HS-27A (cell line): ENCODE measurements at places on chromosomes 16 and 17.

GRCh38 chr17:58370716-58371115 is 18.7 kb upstream of the SUPT4H1 start:
- DNase-seq = no peak

- no peak for DNase-seq
Measured at GRCh38 chr17:69551212-69552010, 136.9 kb downstream of the MAP2K6 start.

- DNase-seq = no peak
Measured at GRCh38 chr16:17574256-17574655, 103.5 kb upstream of the XYLT1 start.

DNA sequence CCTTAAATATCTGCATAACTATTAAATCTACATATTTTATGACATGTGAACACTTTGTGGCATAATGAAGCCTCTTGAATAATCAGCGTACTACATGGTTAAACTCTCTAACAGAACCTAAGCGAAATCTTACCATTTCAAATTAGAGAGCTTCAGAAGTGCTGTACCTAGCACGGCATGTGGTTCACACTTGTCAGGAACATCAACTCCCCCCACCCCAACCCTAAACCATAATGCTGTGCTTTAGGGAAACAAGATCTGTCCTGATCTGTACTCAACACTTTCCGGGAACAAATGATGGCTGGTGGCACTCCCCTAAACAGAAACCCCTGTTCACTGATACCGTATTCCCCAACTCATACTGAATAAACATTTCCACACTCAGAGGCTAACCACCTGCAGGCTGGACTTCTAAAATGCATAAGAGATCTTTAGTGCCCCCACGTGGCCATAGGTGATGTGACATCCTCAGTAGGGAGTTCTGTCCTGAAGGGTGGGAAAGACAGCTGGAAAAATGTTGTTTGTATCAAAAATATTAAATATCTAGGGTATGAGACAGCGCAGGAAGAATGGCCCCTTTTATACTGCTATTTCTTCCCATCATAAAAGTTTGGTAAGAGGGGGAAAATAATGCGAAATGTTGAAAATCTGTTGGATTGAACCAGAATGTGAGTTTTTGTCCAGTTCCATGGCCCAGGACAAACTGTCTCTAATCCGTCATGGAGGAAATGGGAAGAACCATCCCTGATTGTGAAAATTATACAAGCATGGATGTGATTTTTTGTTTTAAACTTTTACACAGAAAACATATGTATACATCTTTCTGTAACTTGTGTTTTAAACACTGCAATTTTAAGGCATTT is 88.6 kb downstream of the USP31 start:
- DNase-seq = peak; percentile 12

- DNase-seq = no peak
Measured at GRCh38 chr17:35895636-35896587, 15.8 kb upstream of the CCL5 start.

GRCh38 chr16:2905988-2906387 is 5.7 kb upstream of the FLYWCH1 start:
- no peak for DNase-seq

DNA sequence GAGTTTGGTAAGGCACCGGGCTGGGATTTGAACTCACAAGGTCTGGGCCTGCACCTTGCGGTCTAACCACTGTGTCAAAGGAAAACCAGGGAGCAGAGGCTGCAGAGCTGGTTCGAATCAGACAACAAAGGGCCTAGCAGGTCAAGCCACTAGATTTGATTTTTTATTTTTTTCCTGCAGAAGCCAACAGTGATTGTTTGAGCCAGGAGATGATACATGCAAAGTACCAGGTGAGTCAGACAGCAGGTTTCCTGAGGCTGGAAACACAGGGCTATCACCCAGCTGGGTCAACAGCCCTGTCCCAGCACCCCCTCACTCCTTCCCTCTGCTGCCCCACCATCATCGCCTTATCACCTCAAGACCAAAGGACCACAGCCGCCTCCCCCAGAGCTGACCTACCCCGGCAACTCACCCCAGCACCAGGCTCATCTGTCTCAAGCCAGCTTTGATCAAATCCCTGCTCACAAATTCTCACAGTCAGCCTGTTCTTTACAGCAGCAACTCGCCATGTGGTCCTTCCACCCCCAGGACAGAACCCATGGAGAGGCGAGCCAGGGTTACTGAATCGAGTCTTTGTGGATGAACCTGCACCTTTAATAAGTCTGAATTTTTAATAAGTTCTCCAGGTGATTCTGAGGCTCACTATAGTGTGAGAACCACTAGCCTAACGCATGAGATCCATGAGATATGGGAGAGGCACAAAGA is 13.0 kb upstream of the KRT19 start:
- DNase-seq = no peak

- DNase-seq = no peak
Measured at GRCh38 chr17:5234645-5235576, at the start of gene SCIMP. SCIMP (minus strand) TSS chr17:5234860; CDS start chr17:5234755, 105 bp downstream.

- no peak for DNase-seq
Measured at GRCh38 chr17:17088086-17088485, 45.8 kb downstream of the MPRIP start.

GRCh38 chr16:84959045-84959576 is 52.2 kb downstream of the ZDHHC7 start:
- DNase-seq = no peak

- DNase-seq = no peak
Measured at GRCh38 chr17:7632492-7632894, 2.6 kb downstream of the SHBG start.
